ENCODE measurements at places on chromosomes 16 and 17. TPM values are rescaled to one million over a fixed set of nuclear protein-coding genes. Genes with fewer than 3 reads are reported as not detected.

GRCh38 chr16:6157806-6158205 lies 1060.2 kb upstream of the EEF2KMT start:
- DNase-seq, result no peak

DNA sequence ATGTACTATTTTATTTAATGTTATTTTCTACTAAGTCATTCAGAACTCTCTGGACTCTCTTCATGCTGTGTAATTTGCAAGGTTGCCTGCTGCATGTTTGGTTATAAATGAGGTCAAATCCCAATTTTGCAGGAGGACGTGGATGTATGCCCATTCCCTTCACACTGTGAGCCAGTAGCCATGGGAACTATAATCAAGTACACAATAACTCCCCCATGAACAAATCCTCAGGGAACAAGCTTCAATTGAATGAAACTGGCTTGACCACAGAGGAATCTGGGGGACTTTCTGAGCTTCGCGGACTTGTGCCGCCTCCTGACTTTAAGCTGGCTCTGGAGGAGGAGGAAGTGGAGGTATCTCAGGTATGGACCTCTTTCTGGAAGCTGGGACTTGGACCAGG lies 14.6 kb upstream of the KCTD13 start:
- no peak for DNase-seq

- no peak for DNase-seq
These were observed 25.0 kb upstream of the CPNE2 start for GRCh38 chr16:57067347-57067746.

- no peak for DNase-seq
These were observed 10.5 kb downstream of the FTO start for GRCh38 chr16:53714205-53715022.

DNA sequence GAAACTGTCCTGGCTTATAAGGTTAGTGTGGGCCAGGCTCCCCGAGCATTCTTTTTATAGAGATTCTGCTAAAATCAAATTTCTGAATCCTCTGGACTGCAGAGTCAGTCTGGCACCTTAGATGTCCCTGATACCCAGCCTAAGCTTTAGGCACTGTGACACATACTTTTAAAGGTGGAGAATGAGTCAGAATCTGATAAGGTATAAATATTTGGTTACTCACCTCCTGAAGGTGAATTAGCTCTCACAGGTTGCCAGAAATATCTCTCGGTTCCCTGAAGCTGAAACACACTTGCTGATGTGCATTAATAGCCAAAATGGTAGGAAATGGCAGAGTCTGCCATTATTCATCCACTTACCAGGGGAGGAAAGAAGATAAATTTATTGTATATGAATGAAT lies 446.9 kb downstream of the UTP18 start:
- no peak for DNase-seq

KRT33A gene
- not detected for polyA plus RNA-seq

KRT31 gene
- not detected for polyA plus RNA-seq

All from left renal cortex interstitium (tissue), 4 donors.